Activated T-cell treated with anti-CD3 and anti-CD28 coated beads for 1 hour (primary cell): ENCODE measurements at places on chromosomes 6 and 20.

DNA sequence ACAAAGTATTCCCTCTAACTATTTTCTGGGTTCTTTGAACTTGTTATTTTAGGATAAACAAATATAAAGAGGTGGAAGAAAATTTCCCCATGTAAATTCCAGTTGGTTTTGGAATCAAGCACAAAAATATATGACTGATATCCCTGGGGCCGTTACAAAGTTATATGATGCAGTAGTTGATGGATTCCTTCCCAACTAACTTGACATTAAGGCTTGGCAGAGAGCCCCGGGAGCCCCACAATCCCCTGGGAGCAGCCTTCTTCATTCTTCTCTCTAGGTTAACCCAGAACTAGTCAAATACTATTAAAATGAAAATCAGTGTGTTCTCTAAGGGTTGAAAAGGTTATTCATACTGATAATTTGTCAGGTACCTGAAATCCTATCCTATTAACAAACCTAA, 508.9 kb upstream of the SOX4 start:
- DNase-seq = no peak

- DNase-seq = no peak
Measured at GRCh38 chr6:16248271-16248853, 10.0 kb downstream of the GMPR start.

DNA sequence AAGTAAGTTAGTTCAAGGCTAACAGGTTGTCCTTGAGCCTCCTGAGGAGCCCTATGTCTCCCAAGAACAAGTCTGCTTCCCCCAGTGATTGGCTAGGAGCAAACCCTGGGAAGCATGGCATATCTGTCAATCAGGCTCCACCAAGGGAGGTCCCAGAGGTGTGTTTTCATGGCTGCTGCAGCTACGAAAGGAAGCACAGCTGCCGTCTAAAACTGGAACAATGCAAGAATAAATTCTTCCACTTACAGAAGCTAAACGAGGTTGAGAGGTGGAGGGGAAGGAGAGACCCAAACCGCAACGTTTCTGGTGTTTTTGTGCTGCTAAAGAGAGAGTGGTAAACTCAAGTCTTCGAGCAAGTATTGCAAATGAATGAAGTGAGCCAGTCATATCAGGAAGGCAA, 4.9 kb upstream of the PTGIS start:
- DNase-seq = no peak

GRCh38 chr20:59062081-59062480, 19.5 kb upstream of the PRELID3B start:
- DNase-seq = no peak

DNA sequence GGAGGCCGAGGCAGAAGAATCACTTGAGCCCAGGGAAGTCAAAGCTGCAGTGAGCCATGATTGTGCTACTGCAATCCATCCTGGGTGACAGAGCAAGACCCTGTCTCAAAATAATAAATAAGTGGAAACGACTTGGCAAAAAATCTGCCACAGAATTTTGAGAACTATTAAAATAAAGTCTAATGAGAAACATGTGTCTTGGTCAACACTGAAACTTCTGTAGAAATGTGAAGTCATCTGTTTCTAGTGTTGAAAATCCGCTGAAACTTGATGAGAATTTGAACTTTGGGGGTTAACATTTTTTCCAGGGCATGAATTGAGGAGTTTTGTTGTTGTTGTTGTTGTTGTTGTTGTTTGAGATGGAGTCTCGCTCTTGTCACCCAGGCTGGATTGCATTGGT, 29.0 kb upstream of the BCLAF1 start:
- DNase-seq = no peak
